Stimulated activated CD8-positive, alpha-beta memory T cell treated with anti-CD3 and anti-CD28 coated beads, Interleukin-4, amount 100 ng/mL, for 1 hour (primary cell): ENCODE measurements at places on chromosomes 5 and 9.
A peak's percentile ranks its signal among the peaks of the same experiment; 100 is the strongest.

DNA sequence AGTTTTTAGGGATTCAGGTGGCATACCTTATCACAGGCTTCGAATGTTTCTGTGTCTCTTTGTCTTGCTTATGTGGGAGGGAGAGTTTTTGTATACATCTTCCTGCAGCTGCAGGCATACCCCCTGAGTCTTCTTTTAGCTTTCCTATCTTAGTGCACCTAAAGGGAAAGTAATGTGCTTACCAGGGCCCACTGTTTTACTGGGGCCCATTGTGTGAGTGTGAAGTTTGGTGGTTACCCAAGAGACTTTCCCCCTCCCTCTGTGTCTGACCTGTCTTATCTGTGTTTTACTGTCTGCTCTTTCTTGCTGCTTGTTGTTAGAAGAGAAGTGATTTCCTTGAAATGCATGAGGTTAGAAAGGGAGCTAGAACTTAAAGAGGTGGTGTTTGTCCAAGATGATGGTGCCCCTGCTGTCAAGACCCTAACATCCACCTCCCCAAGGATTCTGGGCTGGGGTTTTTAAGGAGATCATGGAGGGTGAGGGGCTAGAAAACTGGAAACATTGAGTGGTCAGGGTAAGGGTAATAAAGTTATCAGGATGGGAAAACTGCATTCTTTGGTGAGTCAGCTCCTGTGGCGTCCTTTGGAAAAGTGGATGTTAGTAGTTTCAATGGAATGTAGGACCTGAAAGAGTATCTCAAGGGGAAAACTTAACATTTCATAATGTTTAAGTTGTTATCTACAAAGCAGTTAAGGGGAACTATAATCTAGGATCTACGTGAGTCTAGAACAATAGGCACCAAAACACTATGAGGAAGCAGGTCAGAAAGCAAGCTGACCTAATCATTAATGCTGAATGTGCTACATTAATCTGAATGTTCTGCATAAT lies 583.5 kb upstream of the TUSC1 start:
- no peak for DNase-seq

GRCh38 chr5:173618927-173619519 lies 2.6 kb upstream of the BOD1 start:
- DNase-seq = peak; percentile 11

DNA sequence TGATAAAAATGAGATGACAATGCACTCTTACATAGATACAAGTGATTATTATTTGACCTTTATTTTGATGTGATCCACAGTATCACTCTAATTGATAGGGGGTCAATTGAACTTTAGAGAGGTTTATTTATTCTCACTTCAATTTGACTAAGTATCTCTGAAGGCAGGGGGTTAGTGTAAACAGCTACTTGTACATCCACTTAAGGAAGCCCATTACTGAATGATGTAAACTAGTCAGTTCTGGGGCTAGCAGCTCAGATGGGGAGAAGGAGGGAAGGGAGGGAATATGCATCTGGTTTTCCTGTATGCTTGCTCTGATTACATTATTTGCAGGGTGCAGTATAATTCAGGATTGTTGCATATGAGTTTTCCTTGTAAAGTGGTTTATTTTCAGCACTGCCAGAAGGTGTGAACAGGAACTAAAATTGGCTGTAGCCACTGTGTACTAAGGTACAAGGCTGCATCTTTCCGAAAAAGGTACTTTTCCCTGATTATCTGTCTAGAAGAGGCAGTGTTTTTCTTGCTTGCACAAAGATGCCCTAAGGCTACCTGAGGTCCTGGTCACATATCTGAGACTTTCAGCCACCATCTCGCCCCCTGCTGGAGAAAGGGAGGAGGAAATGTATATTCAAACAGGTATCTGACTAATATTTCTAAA lies 51.2 kb downstream of the MRPS27 start:
- DNase-seq = no peak

DNA sequence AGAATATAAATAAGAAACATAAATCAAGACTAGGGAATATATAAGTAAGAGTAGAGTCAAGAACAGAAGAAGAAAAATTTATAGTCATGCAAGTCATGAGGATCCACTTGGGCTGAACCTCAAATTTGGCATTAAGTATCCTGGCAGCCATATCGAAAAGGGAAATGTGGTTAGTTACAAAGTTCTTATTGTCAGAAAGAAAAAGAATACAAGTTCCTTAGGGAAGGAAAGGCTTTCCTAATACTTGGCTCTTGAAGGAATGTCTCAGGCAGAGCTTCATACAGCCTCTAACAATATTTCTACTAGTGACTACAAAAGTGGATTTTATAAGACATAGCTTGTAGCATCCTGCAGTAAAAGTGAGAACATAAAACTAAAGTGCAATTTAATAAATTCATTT lies 45.4 kb downstream of the TMEM252 start:
- DNase-seq = no peak

GRCh38 chr9:111853450-111853827 lies 43.2 kb upstream of the UGCG start:
- no peak for DNase-seq

DNA sequence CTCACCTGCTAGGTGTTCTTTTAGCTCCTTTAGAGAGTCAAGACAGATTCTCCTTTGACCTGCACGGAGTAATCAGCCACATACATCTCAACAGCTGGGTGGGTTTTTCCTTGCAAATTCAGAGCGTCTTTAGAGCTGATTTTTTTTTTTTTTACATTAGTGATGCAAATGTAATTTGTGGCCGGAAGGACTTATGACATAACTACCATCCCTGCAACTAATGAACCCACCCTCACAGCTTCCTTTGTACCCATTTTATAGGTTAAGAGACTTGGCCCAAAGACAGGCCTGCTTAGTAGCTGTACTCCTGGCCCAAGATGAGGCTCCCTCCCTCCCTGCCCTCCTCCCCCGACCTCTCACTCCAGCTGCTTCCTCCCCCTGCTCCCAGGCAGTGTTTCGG lies 69.9 kb upstream of the NIPAL4 start:
- no peak for DNase-seq

DNA sequence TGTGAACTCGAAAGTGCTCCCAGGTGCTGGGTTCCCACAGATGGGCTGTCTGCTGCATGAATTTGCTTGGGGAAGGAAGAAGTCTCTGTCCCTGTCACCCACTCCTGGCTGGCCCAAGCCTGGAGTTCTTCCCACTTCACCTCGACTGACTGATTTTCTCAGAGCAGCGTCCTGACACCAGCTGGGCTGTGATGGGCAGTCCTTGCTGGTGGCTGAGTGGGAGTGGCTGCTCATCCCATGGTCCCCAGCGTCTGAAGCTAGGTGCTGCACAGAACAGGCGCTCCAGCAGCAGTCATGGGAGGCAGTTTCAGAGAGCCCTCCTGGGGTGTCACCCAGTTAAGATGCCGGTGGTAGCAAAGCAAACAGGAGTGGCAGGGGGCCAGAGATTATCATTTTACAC lies 10.1 kb upstream of the NEURL1B start:
- DNase-seq = no peak

DNA sequence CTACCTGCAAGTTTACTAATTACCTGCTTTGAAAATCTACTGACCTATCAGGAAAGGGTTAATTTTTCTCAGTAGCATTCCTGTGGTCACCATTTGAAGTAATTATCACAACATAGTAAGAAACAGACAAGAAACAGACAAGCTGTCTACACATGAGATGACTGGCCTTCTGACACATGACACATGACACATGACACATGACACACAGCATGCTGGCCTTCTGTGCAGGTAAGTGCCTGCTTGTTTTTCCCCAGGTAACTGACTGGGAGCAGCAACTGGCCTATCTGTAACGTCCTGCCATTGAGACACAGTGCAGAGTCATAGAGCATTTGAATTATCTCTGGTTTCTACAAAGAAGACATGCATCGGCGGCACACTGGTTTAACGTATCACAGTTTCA lies 222.4 kb downstream of the CTNND2 start:
- DNase-seq = no peak

DNA sequence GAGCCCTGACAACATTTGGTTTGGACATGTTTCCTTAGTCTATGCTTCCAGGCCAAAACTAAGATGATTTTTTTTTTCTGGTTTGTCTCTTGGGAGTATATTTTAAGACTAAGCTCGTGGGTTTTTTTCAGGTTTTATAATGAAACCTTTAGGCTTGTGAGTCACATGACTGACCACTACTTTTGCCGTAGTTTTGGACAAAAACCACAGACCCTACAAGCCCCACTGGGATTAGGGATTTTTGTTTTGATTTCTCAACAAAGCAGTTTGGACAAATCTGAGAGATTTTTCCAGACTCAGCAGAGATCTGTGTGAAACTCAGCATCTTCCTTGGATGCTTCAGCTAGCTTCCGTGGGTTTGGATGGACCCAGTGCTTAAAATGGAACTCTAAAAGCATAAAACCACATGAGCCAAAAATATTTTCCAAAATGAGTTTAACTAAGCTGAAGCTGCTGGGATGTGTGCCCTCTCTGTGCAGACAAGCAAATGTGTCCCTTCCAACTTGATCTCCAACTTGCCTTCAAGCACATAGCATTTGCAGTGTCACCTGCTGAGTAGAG lies 70.3 kb upstream of the SMIM15 start:
- no peak for DNase-seq

- DNase-seq = no peak
Observed at GRCh38 chr9:7201196-7201595, 443.4 kb downstream of the KDM4C start.

DNA sequence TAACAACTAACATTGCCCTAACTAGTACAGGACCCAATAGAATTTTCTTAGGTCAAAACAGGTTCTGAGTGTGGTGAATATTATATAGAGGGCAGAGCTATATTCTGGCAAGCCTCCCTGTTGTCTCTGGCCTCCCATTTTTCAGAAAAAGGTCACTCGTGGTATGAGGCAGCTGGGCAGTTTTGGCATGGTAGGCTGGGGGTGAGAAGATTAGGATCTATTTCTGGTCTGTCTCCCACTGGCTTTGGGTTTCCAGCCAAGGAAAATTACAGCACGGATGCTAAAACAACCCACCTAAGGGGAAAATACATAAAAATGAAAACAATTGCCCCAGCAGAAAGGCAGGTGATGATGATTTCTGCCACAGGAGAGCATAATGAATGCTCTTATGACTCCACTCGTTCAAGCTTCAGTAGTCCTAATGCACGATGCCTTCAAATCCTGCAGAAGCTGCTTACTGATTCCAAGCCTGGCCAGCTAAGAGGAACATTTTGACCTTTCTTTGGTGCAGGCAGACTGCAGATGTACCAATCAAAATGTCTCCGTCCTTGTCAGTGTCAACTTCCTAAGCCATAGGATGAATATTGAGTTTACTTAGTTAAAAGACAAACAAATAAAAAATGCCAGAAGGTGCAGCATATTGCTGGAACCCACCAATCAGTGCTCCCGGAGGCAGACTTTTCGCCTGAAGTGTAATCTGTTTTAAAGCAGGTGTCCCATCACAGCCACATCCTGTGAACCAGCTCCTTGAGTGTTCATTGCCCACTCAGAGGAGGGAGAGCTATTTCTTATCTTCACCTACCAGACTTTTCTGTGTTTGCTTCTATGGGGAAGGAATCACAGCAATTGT lies 435.4 kb downstream of the ZSWIM6 start:
- DNase-seq = no peak

- DNase-seq = no peak
Observed at GRCh38 chr9:89655990-89656657, 51.3 kb downstream of the GADD45G start.

DNA sequence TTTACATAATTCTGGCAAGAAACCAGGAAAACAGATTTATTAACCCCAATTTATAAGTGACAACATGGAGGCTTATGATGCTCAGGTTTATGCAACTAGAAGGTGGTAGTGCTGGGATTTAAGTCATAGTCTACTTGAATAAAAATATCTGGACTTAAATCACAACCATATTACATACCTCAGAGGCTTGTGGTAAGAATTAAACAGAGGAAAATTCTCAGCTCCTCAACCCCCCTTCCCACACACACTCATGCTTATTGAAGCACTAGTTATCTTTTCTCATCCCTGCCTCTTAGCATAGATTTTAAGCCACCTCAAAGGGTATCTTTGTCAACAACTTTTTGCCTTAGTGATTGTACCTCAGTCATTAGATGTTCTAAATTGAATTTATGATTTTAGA lies 731.0 kb downstream of the PRELID2 start:
- no peak for DNase-seq

- DNase-seq = no peak
Observed at GRCh38 chr5:173582216-173583111, 34.0 kb downstream of the BOD1 start.

- no peak for DNase-seq
Observed at GRCh38 chr5:107359033-107359915, 311.5 kb downstream of the EFNA5 start.

DNA sequence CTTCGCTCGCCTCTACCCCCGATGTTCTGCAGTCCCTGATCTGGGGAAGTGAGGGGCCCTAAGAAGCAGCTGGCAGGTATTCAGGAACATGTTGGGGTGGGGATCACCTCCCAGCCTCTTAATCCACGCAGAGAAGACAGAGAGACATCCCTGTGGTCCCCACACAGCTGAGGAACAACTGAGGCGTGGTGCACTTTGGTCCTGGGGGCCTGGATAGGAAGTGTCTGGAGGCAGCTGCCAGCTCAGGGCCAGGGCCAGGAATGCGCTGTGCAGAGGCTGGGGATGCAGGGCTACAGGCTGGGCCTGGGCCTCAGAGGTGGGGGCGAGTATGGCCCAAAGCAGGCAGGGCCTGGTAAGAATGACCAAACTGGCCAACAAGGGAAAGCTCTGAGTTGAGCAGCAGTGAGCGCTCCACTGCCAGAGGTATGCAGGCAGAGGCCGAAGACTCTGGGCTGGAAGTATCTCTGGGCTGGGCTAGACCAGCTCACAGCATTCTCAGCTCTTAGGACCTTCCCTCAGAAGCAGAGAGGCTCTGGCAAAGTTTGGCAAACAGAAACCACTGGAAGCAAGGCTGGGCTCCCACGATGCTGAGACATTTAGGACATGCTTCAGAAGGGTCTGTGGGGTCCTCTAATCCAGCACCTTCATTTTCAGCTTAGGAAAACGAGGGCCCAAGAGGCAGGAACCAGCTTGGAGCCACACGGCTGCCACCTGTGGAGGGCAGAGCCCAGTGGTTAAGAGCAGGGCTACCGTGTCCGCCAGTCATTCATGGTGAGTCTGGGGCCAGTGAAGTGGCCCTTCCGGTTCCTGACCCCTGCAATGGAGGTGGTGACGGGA lies 174.4 kb downstream of the GAPVD1 start:
- DNase-seq = no peak

- DNase-seq = no peak
Observed at GRCh38 chr9:73050887-73051550, 98.2 kb upstream of the ALDH1A1 start.

DNA sequence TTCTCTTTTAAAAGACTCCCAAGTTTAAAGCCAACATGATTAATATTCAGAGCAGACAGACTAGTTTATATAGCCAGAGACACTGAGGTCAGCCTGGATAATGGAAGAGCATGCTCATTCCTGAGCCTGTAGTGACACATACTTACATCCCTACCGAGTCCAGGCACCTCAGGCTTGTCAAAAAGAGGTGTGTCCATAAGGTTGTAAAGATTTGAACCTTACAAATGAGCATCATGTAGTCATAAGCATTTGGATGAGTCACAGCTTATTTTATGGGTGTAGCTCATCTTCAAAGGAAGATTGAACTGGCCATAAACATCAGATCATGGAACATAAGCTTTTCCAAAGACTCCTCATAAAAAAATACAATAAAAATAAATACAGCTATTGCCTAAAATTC lies 333.5 kb downstream of the EFNA5 start:
- no peak for DNase-seq

GRCh38 chr5:121500310-121500709 lies 351.4 kb upstream of the FTMT start:
- no peak for DNase-seq
